ENCODE measurements at places on chromosomes 1 and 21.

DNA sequence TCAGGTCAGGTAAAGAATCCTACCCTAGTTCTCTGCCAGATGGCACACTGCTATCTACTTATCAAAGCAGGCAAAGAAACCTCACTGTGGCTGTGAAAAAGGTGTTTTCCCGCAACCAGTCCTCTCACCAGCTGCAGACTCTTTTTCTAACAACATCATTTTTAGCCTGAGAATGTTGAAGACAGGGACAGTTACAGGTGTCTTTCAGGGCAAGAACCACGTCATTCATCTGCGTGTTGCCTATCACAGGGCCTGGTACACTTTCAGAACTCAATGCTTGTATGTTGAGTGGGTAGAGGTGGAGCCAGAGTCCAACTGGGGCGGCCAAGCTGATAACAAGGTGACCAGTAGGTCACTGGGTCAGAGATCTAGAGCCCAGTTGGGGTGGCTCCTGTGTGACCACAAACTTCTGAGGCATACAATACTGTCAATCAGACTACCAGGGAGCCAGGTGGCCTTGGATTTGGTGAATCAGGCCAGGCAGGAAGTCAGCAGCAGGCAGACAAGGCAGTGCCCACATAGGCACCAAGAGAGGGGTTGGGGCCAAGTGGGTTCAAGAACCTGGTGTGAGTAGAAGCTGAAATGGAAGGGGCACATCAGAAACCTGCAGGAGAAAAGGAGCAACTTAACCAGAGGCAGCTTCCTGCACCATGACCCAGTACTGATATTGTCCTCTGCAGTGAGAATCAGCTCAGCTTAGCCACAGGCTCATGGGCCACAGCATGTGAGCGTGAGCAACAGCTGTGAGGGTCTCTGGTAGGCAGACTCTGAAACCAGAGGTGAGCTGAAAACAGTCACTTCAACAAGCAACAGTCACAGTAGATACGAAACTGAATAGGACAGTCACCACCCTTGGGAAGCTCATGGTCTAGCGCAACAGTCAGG, 123.6 kb downstream of the DTL start:
- DNase-seq: no peak

- DNase-seq: no peak
Observed at GRCh38 chr1:243312952-243313634, 57.3 kb downstream of the SDCCAG8 start.

DNA sequence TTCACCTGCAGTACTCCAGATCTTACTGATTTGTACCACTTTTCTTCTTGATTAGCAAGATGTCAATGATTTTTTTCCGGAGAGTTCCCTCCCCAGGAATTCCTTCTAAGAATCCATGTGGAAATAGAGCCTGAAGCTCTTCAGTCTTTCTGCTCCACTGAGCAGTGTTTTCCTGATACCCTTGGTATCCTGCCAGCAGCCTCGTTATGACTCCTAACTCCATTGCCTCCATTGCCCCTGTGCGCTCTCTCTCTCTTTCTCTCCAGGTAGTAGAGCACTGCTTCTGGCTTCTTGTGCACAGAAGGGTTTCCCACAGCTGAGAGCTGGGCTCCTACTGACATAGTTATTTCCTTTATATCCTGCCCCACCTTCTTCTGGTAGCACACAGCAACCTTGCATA, 12.2 kb downstream of the UBE2U start:
- DNase-seq: no peak

- DNase-seq: no peak
Observed at GRCh38 chr1:205458777-205459566, 3.1 kb upstream of the BLACAT1 start.

GRCh38 chr1:193190096-193190744, 3.8 kb upstream of the B3GALT2 start:
- no peak for DNase-seq

All from activated T-helper 1 cell treated with Interleukin-2 at 50 U/mL for 16 hours (primary cell).